ENCODE measurements at places on chromosomes 7 and 10. TPM values are rescaled to one million over a fixed set of nuclear protein-coding genes. Genes with fewer than 3 reads are reported as not detected.

Gene GOLGA7B
- total RNA-seq, result 21.5 TPM

Gene SORBS1
- total RNA-seq, result 221 TPM

Gene DPYSL4
- total RNA-seq, result 402 TPM

Gene MGAM2
- not detected for total RNA-seq

Gene CUEDC2
- 104 TPM for total RNA-seq

Gene PRTFDC1
- total RNA-seq, result 14.4 TPM

Gene MINDY3
- total RNA-seq, result 45.6 TPM

Gene LLCFC1
- total RNA-seq, result not detected

Gene ASAH2
- total RNA-seq, result 11.3 TPM

Gene CLDN3
- total RNA-seq, result not detected

Gene SEMA3A
- 16.3 TPM for total RNA-seq

Gene EEPD1
- total RNA-seq, result 63.9 TPM

GRCh38 chr10:130424418-130424817, 288.2 kb downstream of the GLRX3 start:
- DNase-seq, result no peak

DNA sequence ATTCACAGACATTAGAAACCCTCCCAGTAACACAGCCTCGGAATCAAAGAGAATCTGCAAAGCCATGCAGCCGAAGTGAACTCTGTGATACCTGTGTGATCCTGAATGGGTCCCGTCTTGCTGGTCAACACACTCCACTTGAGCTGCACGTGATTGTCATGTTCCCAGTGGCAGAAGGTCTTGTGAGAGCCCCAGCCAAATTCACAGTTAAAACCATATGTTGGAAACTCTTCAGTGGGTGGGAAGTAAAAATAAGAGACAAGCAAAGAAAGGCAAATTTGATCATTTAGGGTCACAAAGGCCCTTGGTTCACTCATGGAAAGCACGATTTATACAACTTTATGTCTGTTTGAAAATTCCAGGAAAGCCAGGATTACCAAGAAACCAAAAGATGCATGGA, 142.3 kb downstream of the NRP1 start:
- DNase-seq, result no peak

DNA sequence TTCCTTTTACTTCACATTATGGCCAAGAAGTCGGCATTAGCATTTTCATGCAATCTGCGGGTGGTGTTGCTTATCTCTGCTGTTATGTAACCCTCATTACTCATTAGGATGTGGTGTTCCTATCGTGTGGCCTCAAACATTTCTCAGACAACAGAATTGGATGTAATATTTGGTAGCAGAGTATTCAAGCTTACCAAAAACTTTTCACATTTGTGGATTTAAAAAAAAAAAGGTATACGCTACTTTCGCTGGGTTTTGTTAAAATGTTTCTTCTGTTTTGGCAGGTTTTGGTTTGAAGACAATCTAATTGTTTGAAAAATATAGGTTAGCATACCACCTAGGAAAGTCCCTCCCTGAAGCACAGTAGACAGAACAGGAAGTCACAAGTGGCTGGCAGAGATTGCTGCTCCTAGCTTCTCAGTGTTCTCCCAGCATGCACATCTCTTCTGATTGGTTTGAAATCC, 128.8 kb downstream of the GATA3 start:
- no peak for DNase-seq

- peak; percentile 43 for DNase-seq
Observed at GRCh38 chr7:67343572-67343971, 346.9 kb downstream of the TYW1 start.

- no peak for DNase-seq
Observed at GRCh38 chr7:100374601-100375000, 1.3 kb downstream of the PILRA start.

DNA sequence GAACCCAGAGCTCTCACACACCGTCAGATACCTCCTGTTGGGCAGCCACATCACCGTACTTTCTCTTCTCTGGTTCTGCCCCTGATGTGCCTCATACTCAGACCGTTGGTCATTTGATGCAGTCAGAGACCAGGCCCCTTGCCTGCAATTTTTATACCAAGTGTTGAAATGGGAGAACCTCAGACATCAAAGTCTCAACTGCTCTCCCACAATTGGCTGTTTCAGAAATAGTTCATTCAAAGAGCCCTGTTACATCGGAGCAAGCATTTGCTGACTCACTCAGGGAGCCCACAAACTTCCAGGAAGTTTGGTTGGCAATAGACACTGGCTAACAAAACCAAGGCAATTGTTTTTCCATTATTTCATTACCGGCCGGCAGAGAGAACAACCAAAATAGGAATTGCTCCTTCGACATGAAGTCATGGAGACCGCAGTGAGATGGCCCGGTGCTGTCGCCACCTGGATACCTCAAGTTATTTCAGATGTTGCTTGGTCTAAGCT, 33.5 kb upstream of the ADAM12 start:
- no peak for DNase-seq

GRCh38 chr10:3791974-3792633, 7.1 kb upstream of the KLF6 start:
- no peak for DNase-seq

- peak; percentile 84 for DNase-seq
Observed at GRCh38 chr10:117165538-117166417, 27.7 kb upstream of the VAX1 start.

DNA sequence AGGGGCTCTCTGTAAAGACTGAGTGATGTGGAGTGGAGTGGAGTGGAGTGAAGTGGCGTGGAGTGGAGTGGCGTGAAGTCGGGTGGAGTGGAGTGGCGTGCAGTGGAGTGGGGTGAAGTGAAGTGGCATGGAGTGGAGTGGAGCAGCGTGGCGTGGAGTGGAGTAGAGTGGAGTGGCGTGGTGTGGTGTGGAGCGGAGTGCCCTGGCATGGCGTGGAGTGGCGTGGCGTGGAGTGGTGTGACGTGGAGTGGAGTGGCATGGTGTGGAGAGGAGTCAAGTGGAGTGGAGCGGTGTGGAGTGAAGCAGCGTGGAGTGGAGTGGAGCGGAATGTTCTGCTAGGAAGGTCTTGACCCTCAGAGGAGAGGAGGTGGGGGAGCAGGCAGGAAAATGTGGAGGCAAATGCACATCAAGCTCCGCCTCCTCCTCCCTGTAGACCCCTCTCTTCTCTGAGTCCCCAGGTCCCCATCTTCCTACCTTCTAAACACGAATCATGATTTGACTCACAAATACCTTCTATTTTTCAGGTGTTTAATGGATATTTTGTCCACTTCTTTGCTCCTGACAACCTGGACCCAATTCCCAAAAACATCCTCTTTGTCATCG, 19.9 kb downstream of the ITIH2 start:
- DNase-seq, result no peak

GRCh38 chr10:2897619-2898508, 169.5 kb upstream of the PFKP start:
- no peak for DNase-seq

DNA sequence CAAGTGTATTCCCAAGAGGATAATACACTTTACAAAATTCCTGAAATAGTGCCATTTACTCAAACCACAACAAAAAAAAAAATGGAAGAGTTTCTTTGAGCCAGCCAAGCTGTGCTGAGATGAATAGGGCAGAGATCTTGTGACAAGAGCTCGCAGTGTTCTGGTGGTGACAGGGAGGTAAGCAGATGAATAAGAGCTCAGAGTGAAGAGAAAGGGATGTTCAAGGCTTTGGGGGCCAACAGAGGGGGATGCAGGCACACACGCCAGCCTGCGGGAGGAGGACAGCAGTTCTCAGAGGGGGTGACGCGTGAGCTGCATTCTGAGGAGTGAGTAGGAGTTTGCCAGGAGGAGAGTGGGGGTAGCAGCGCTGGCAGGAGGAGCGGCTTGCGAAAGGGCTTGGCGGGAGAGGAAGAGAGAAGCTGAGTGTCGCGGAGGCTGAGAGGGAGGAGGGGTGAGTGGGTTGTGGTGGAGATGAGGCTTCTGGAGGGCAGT, 194.4 kb upstream of the IMMP2L start:
- peak; percentile 33 for DNase-seq

DNA sequence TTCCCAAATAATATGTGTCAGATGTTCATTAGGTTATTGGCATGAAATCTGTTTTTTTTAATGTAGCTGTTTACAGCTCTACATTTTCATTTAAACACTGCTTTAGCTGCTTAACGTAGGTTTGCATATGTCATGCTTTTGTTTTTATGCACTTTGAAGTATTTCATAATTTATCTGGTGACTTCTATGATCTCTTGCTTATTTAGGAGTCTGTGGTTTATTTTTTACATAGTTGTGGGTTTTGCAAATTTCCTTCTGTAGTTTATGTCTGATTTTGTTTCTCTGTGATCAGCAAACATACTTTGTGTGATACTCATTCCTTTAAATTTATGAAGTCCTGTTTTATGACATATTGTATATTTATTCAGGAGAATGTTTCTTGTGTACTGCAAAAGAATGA, 606.5 kb upstream of the PFKP start:
- no peak for DNase-seq

DNA sequence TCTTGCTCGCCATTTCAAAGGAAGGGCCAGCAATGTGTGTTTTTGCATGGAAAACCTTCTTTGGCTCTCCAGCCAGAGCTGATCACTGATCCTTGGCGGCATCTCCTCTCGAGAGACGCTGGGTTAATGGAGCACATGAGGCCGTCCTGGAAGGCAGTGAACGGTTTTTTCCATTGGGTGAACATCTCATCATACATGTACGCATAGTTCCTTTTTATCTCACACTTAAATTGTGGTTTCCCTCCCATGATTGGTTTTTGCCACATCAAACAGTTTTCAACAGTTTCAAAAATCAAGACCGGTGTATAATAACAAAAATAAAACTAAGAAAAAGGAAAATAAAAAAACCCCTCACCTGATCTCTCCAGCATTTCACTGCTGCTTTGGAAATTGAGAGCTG, 276.4 kb downstream of the TCF7L2 start:
- DNase-seq, result no peak
